Right cardiac atrium (tissue), 5 donors: ENCODE measurements at places on chromosomes 5 and 9.

- peak; percentile 72 for DNase-seq
These were observed 123.7 kb upstream of the NFIB start for GRCh38 chr9:14437354-14438231.

DNA sequence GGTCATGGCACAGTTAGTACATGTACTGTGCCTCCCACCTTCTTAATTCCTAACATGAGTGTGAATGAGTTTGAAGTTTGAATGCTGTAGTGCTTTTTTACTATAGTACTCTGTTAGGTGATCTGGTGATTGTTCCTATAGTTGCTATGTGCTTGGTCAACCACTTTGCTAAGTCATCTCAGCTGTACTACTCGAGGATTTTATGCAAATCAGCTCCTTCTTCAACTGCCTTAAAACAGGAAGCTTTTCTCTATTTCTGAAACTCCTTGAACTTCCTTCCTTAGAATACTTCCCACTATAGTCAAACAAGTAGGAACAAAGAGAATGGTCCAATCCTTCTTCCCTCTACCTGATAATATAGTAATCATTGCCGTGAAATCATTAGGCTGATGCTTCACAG lies 219.6 kb downstream of the CTNND2 start:
- no peak for DNase-seq

DNA sequence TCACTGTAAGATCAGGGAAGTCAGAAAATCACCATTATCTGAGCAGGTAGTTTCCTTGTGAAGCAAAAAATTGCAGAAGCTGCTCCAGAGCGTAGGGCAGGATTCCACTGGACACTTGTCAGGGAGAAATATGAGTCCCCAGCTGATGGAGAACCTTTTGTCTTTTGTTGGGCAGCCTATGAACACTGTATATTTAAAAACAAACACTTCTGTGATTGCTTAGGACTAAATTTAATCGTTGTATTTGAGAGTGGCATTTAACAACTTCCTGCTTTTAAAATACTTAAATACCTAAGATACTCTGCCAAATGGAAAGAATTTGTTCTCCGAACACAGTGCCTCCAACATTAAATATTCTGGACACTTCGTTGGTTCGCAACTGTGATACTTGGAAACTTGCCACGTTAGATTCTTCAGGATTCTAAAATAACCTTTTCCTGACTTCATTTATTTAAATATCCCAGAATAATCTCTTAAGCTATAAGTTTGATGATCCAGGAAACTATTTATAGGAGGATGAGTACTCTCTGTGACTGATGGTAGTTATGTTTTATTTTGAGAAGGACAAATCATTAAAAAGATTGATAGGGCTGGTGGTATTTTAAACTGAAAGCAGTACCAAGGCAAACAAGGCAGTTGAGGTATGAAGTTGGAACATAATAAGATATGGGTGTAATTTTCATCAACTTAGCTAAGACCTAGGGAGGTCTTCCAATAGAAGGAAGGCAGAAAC lies 2.7 kb upstream of the HSPA4 start:
- DNase-seq, result no peak

GRCh38 chr5:57341380-57341979 lies 141.1 kb downstream of the ACTBL2 start:
- no peak for DNase-seq

DNA sequence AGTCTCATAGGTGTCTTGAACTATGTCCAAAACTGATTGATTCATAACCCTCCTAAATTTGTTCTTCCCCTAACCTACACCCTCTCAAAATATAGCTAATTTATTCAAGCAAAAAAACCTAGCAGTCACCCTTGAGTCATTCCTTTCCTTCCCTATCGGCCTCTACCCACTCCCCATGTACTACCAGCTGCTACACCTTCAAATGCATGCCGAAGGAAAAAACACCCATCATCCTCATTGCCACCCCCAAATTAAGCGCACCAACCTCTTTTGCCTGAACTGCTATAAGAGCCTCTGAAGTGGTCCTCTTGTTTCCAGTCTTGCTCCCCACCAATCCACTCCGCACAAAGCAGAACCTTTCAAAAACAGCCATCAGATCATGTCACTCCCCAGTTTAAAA lies 12.6 kb downstream of the LIFR start:
- DNase-seq, result no peak

- no peak for DNase-seq
These were observed 122.8 kb downstream of the MTX3 start for GRCh38 chr5:79868163-79868670.

DNA sequence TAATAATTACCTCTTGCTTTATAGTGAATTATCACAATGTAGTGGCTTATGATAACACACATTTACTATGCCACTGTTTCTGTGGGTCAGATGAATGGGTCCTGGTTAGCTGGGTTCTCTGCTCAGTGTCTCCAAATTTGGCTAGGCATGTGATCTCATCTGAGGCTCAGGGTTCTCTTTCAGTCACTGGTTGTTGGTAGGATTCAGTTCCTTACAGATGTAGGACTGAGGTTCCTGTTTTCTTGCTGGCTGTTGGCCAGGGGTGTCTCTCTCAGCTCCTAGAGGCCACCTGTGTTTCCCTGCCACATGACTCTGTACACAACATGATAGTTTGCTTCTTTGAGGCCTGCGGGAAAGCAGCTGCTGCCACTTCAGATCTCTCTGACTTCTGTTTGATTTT lies 7.1 kb downstream of the NFX1 start:
- no peak for DNase-seq

GRCh38 chr5:143699121-143699520 lies 112.8 kb upstream of the HMHB1 start:
- no peak for DNase-seq

GRCh38 chr9:19163631-19164030 lies 36.3 kb upstream of the PLIN2 start:
- DNase-seq, result no peak

DNA sequence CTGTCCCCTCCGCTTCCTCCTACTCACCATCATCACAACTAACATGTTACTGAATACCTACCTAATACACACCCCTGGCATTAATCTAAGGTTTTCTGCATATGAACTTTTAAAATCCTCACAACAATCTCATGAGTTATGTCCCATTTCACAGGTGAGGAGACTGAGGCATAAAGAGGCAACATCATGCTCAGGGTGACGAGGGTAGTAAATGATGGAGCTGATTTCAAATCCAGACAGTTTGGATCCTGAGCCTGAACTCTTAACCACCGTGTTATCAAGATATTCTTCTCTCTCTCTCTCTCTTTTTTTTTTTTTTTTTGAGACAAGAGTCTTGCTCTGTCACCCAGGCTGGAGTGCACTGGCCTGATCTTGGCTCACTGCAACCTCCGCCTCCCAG lies 12.9 kb upstream of the EEIG1 start:
- DNase-seq, result no peak

GRCh38 chr5:12865529-12865928 lies 961.3 kb upstream of the CTNND2 start:
- no peak for DNase-seq

DNA sequence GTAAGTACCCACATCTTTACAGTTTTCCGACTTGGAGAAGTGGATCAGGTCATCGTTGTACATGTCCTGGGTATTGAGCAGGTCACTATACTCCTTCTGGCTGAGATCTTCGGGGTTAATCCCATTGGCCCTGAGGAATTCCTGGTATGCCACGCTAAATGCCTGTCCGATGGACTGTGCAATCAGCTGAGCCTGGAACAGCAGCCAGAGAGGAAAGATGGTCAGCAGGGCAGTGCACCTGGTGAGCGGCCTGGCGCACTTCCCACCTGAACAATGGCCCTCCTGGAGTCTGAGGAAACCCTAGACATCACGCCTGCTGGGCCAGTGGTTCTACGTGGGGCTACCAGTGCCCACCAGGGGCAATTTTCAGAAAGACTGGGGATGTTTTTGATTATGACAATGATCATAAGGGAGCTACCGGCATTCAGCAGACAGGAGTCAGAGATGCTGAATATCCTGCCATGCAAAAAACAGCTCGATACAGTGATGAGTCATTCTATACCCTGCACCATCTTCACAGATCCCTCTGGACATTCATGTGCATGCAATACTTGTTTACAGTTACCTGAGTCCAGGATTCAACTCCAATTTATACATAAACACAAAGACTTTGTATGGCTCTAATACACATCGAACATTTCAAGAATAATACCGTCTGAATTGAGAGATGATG lies 127.2 kb downstream of the ENTREP1 start:
- DNase-seq, result no peak

DNA sequence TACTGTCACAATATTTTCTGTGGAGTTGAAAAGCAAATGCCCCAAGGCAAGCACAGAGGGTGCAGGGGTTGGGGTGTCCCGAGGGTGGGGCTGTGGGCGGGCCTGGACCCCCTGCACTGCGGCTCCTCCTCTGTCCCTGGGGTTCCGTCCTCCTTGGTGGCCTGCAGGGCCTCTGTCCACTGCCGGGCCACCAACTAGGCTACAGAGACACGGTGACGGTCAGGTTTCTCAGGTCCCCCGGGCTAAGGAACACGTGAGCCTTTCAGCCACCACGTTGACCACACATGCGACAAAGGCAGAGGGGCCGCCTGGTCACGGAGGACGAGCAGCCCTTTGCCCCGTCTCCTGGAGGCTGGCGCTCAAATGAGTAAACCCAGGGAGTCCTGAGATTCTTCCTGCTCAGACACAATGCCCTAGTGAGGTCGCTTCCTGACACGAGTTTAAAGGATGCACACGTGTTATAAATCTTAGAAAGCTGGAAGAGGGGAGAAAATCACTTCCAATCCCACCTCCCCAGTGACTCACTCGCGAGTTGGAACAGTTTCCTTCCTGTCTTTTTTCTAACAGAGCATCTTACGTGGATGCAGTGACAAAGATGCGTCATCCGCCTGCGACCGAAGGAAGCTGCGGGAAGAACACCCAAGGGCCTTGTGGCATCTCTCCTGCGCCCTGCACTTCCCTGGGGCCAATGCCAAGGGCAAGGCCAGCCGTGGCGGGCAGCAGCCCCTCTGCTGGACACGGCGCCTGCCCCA lies 24.8 kb upstream of the OBP2B start:
- no peak for DNase-seq

DNA sequence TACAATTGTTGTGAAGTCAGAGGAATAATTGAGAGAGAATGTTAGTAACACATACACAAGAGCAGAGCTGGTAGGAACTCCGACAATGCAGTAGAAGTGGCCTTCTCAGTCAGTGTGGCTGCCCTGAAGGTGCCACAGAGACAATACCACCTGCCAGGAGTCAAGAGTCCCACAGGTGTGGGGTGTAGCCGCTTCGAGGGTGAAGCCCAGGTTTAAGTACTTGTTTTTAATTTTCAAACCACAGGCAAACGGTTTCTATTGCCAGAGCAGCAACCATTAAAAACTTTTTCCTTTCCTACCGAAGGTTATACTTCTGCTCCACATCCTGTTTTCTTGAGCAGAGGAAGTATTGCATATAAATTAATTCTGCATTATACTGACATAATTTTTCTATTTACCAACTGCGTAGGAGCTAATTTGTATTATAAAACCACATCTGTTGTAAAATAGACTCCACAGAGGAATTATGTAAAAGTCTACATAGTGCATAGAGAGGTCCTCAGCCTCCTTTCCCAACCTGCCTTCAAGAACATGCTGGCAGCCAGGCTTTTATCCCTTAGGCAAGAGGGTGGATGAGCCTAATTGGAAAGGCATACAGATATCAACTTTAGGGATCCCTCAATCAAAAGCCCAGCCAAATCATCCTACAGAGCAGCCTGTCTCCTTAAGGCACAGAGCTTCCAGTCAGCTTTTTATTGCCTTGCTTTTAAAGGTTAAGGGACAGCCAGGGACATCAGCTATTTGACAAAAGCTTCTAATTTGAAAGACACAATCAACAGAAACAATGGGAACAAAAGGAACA lies 12.9 kb upstream of the ACTBL2 start:
- no peak for DNase-seq
